ENCODE measurements at places on chromosomes 1 and 21.

DNA sequence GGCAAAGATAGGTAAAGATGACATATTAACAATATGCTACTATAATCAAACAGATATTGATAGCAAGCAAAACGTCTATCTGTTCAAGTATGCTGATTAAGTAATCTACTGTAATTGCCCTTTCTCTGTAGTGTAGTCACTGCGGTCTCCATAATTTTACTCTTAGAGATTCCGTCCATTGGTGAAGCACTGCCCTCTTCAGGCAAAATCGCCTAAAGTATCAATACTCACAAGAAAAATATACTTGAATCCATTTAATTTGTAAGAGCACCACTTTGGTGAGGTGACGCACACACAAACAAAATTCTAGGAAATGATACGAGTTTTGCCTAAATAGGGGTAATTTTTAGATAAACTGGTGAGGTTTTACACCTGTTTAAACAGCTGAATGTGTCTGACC, 434.6 kb upstream of the CHRM3 start:
- no peak for DNase-seq

- no peak for DNase-seq
Observed at GRCh38 chr1:218426343-218426657, 81.2 kb downstream of the TGFB2 start.

DNA sequence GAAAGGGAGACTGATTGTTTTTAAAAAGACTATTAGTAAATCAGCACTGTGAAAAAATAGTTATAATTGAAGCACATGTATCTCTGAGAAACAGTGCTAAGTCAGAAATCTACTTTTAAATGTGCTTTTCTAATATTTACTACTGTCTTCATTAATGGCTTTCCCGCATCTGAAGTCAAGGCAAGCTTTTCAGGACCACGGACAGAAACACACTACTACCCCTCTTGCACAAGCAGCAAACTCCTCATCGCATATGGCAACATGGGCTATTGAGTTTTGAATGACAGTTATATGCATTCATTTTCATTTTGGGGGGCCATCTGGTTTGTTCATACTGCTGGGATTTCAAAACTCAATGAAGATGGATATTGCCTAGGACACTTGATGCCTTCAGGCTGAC, 433.4 kb upstream of the CAMK1G start:
- no peak for DNase-seq

DNA sequence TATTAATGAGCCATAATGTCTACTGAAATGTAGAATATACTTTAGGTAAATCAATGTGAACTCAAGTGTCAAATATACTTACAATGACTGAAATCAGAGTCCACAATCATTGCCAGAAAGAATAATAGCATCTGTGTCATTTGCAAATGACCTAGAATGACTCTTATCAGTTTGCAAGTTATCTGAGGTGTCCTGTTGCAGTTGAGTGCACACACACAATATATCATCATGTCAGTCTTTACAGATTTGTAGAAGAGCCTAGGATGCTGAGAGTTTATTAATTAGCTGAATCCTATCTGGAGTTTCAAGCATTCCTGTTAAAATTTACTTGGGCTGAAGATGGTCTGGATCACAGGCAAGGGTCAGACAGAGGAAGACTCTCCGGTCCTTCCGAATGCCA, 324.0 kb upstream of the GREM2 start:
- DNase-seq: no peak

- DNase-seq: no peak
Observed at GRCh38 chr1:245858722-245859492, 648.2 kb downstream of the SMYD3 start.

DNA sequence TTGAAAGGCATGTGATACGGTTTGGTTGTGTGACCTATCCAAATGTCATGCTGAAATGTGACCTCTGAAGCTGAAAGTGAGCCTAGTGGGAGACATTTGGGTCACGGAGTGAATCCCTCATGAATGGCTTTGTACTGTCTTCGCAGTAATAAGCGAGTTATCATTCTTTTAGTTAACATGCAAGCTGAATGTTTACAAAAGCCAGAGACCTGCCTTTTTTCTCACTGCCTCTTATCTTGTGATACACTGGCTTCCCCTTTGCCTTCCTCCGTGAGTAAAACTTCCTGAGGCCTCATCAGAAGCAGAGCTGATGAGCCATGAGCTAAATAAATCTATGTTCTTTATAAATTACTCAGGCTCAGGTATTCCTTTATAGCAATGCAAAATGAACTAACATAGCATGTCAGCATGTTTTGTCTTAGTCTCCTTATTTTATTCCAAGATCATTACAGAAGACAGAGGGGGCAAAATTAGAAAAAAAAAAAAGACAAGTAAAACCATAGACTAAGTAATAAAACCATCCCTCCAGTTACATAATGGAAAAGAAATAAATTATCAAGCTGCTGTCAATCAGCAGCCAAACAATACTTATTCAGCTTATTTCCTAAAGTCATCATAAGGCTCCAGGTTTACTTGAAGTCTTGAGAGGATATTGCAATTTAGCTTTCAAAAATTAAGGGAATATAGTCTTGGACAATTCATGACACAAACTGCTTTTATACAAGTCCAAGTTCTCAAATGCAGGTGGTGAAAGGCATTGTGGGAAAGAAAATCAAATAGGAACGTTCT, 12.1 kb downstream of the RGS18 start:
- no peak for DNase-seq

DNA sequence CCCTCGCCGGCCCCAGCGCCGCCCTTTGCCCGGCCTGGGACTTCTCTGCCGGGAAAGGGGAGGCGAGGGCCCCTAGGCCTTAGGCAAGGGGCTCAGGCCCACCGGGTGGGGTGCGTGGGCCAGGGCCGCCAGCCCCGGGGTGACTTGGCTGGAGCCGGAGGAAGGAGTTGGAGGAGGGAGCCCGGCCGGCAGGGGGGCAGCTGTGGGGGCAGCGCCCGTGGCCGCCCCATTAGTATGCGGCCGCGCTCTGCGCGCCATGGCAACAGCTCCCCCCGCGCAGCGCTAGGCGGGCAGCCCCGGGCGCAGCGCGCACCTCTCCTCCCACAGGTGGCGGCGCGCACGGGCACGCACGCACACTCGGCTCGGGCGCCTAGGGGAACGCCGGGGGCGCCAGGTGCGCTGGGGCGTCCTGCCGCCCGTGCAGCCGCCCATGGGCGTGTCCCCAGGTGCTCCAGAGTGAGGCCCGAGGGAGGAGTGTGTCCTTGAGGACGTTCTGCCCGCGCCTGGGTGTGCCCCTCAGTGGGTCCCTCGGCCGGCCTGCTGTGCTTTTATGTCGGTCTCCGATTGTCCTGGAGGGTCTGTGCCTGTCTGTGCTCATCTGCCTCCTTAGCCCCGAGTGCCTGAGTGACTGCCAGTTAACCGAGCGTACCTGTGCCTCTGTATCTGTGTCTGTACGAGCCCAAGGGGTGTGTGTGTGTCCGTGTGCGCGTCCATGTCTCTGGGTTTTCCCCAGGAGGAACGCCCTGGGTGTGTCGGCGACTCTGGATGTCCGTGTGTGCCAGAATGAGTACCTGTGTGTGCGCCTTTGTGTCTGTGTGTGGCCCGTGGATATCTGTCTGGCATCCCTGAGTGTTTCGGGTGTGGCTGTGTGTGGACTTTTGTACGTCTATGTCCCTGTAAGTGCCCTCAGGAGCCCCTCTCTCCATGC, 38.2 kb upstream of the WASF2 start:
- DNase-seq: peak; percentile 44

- peak; percentile 56 for DNase-seq
Observed at GRCh38 chr1:36400825-36401601, 3.3 kb upstream of the LSM10 start.

DNA sequence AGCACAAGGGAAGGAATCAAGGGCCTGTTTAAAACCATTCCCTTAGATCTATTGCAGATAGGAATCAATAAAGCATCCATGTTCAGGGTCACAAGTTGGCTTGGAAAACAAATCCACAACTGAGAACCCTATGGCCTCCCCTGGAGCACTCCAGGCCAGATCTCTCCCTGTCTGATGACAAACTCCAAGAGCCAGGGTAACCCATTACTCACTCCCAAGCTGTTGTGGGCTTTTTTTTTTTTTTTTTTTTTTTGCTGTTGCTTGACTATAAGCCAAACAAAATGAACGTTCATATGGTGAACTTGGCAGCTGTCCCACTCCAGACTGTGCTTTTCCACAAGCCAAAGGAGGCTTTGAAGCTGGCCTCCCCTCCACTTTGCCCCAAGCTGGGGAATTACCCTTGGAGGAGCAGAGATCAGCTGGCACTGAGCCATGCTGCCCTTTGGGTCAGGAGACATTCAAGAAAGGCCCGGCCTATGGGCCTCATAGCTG, 35.7 kb upstream of the VAV3 start:
- no peak for DNase-seq

- DNase-seq: no peak
Observed at GRCh38 chr1:58469016-58469415, 77.5 kb downstream of the OMA1 start.

GRCh38 chr1:169584483-169585144, 1.7 kb downstream of the F5 start:
- peak; percentile 30 for DNase-seq

GRCh38 chr1:167631386-167631935, 1.4 kb downstream of the RCSD1 start:
- DNase-seq: no peak

DNA sequence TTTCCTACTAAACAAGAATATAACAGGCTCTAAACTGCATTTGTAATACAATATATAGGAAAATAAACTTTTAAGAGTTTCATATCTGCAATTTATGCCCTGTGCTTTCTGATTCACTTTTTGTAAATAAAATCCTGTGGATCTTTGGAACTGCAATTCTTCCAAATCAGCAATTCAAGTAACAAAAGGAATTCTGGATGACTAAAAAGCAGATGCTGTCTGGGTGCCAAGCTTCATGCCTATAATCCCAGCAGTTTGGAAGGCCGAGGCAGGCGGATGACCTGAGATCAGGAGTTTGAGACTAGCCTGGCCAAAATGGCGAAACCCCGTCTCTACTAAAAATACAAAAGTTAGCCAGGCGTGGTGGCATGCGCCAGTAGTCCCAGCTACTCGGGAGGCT, 6.3 kb downstream of the NME7 start:
- DNase-seq: no peak

DNA sequence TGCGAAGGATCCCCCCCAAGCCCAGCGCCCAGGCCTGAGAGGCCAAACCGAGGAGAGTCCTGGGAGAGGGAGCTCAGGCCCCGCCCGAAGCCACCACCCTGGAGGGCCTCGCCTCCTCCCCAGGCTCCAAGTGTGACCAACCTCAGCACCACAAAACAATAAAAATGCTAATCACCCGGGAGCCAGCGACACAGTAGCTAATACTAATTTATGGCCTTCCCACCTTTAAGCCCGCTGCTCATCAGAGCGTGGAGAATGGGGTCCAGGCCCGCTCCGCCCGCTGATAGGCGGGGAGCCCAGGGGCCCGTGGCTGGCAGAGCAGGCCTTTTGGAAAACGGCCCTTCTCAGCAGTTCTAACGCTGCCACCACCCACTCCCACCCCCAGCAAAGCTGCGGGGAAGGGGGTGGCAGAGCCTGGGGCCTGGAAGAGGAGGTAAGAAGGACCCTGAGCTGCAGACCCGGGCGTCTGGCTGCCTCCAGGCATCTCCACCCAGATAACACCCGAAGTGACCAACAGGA, 20.4 kb upstream of the TAS1R2 start:
- DNase-seq: no peak

DNA sequence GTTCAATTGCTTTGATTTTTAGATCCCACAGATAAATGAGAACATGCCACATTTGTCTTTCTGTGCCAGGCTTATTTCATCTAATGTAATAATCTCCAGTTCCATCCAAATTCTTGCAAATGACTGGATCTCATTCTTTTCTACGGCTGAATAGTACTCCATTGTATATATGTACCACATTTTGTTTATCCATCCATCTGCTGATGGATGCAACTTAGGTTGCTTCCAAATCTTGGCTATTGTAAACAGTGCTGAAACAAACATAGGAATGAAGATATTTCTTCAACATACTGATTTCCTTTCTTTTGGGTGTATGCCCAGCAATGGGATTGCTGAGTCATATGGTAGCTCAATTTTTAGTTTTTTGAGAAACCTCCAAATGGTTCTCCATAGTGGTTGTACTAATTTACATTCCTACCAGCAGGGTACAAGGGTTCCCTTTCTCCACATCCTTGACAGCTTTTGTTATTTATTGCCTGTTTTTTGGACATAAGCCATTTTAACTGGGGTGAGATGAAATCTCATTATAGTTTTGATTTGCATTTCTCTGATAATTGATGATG, 344.4 kb downstream of the KCTD3 start:
- no peak for DNase-seq

- DNase-seq: no peak
Observed at GRCh38 chr1:246599315-246599714, 33.1 kb downstream of the CNST start.

- peak; percentile 14 for DNase-seq
Observed at GRCh38 chr1:245310571-245311531, 156.1 kb downstream of the KIF26B start.

DNA sequence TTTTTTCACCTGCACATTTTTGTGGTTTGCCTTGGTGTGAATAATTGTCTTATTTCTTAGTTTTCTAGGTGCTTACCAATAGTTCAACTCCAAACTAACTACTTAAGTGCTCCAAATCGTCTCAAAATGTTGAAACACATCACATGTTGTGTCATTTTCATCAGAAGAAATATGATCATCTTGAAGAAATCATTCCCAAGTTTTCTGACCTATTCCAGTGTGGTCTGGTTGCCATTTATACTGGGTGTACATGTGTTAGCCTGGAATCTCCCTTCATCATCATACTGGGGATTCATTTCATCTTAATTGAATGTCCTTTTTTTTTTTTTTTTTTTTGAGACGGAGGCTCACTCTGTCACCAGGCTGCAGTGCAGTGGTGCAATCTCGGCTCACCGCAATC, 67.0 kb downstream of the EIF2B3 start:
- DNase-seq: no peak

DNA sequence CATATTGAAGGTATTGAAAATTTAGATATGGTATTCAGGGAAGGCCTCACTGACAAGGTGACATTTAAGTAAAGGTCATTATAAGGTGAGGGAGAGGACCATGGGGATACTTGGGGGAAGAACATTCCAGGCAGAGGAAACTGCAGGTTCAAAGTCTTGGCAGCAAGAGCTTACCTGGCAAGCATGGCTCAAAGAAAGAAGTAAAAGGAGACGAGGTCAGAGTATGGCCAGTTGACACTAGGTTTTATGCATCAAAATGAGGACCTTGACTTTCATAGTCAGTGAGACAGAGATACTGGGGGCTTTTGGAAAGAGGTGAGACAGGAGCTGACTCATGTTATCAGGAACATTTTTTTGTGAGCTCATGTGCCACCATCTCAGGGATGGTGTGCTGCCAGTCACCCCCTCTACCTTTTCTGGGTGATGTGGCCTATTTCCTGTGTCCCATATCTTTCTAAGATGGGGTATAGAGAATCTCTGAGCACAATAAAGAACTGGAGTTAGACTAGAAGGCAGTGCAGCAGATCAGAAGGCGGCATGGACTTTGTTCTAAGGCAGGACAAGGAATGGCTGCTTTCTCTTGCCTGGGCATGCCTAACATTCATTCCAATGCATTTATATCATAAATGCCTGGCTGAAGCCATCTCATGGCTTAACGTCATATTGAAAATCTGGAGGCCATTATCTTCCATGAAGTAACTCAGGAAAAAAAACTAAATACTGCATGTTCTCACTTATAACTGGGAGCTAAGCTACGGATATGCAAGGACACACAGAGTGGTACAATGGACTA, 406.7 kb downstream of the NTNG1 start:
- DNase-seq: no peak
